ENCODE measurements at places on chromosomes 12 and 14. TPM values are rescaled to one million over a fixed set of nuclear protein-coding genes. Genes with fewer than 3 reads are reported as not detected.

The TAS2R13 gene
- total RNA-seq: not detected

The CABP1 gene
- not detected for total RNA-seq

The ARHGEF40 gene
- 8.7 TPM for total RNA-seq

The FAM161B gene
- total RNA-seq: 1.9 TPM

The HOXC12 gene
- not detected for total RNA-seq

The PLEKHG7 gene
- total RNA-seq: 0.10 TPM

The APOF gene
- total RNA-seq: not detected

The MARK3 gene
- total RNA-seq: 60.5 TPM

The RPS29 gene
- total RNA-seq: 5,008 TPM

The CCDC198 gene
- 2.5 TPM for total RNA-seq

The ZDHHC22 gene
- 0.11 TPM for total RNA-seq

The SUSD6 gene
- 7.0 TPM for total RNA-seq

The HOXC5 gene
- total RNA-seq: 0.43 TPM

The SMIM41 gene
- not detected for total RNA-seq

The GPR135 gene
- 0.96 TPM for total RNA-seq

The NAP1L1 gene
- 690 TPM for total RNA-seq

The CLEC2A gene
- not detected for total RNA-seq

The CCDC196 gene
- not detected for total RNA-seq

The MYG1 gene
- 93.0 TPM for total RNA-seq

The GZMH gene
- total RNA-seq: not detected

The CDC42BPB gene
- 66.6 TPM for total RNA-seq

The SERPINA10 gene
- not detected for total RNA-seq

The NR4A1 gene
- total RNA-seq: 48.1 TPM

The ANO4 gene
- 0.11 TPM for total RNA-seq

The BIN2 gene
- 0.13 TPM for total RNA-seq

The DAD1 gene
- total RNA-seq: 364 TPM

The SPTLC2 gene
- 23.6 TPM for total RNA-seq

The PLEKHD1 gene
- total RNA-seq: not detected

The TMPRSS12 gene
- total RNA-seq: not detected

The LRRIQ1 gene
- total RNA-seq: 0.41 TPM

The GLS2 gene
- total RNA-seq: 0.09 TPM

The GPR162 gene
- total RNA-seq: 0.70 TPM

The MIP gene
- total RNA-seq: not detected

The TBX3 gene
- total RNA-seq: 23.9 TPM

The CLEC14A gene
- not detected for total RNA-seq

The AICDA gene
- not detected for total RNA-seq

The KITLG gene
- 11.9 TPM for total RNA-seq

The MFAP5 gene
- total RNA-seq: 0.36 TPM

The ITGB7 gene
- total RNA-seq: 0.48 TPM

The TBC1D30 gene
- 1.7 TPM for total RNA-seq
